Stimulated activated CD4-positive, alpha-beta T cell treated with anti-CD3 and anti-CD28 coated beads, Interleukin-1b, Interleukin-23, amount 100 ng/mL, for 1 hour (primary cell): ENCODE measurements at places on chromosomes 4 and X.

GRCh38 chr4:110211007-110211769 lies 12.8 kb upstream of the ELOVL6 start:
- DNase-seq = no peak

GRCh38 chr4:20395160-20395773 lies 143.6 kb downstream of the SLIT2 start:
- no peak for DNase-seq

GRCh38 chrX:112877771-112878173 lies 37.1 kb upstream of the AMOT start:
- no peak for DNase-seq

- DNase-seq = no peak
These were observed 90.8 kb upstream of the NPFFR2 start for GRCh38 chr4:71941001-71941400.

- no peak for DNase-seq
These were observed 19.9 kb downstream of the SH3BP2 start for GRCh38 chr4:2812612-2813354.

- no peak for DNase-seq
These were observed 18.4 kb downstream of the KLHL34 start for GRCh38 chrX:21639775-21640174.

GRCh38 chrX:15761564-15762191 lies 23.6 kb downstream of the CA5B start:
- no peak for DNase-seq

GRCh38 chrX:63746278-63746677 lies 38.7 kb downstream of the ARHGEF9 start:
- DNase-seq = no peak

DNA sequence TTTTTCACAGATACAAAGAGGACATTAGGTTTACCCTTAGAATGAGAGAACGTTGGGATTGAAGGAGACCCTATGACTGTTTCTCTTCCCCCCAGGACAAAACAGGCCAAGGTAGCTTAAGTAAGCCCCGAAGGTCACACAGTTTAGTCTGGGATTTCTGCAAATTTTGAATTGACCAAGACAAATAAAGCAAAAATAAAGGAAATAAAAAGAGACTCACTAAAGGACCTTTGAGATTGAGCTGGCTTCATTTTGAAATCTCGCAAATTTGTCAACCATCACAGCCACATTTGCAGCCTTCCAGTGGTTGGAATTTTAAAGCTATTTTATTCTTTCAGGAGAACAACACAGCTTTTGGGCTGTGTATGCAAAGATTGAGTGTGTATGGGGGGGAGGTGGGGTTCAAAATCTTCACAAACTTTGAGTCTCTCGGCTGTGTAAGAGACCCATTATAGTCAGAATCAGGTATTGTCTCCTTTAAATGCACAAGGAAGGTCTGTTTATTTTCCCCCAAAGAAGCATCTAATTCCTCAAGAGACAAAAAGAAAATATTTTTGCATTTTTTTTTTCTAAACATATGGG lies 4.2 kb downstream of the TMSB4X start:
- DNase-seq = no peak

DNA sequence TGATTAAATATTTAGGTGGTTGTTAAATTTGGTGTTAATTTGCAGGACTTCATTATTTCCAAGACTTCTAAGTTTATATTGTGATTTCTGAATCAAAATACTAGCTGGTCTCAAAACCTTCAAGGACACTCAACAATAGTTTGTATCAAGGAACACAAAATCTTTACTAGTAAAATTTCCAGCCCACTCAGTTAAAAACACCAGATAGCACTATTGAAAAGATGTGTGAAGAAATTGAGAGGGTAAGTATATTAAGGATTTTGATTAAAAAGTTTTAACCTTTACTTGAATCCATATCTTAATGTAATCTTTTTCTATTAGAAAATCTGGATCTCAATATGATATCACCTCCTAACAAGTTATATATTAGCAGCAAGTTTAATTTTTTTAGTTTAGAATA lies 89.3 kb upstream of the UGT8 start:
- no peak for DNase-seq

DNA sequence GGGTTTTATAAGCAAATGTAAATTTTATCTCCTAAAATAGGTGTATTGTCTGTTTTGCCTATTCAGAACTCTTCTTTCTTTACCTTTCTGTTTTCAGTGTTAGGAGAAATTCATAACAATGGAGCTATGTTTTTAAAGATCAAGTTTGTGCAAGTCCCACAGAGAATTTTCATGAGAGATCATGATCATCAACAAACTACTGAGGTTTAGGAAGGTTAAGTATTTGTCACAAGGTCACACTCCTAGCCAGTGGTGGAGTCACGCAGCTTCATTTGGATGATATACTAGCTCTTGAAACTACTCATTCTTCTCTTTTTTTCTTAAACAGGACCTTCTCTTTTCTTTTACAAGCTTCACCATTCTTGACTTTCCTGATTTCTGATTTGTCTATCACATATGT lies 892.6 kb upstream of the FRG1 start:
- no peak for DNase-seq

GRCh38 chrX:78746496-78746895 lies 1.0 kb upstream of the LPAR4 start:
- no peak for DNase-seq

- DNase-seq = no peak
These were observed 143.2 kb upstream of the DGKK start for GRCh38 chrX:50613846-50614245.

- DNase-seq = no peak
These were observed 32.9 kb upstream of the XK start for GRCh38 chrX:37652589-37653231.

- no peak for DNase-seq
These were observed 141.5 kb upstream of the PABPC4L start for GRCh38 chr4:134343081-134343480.

- DNase-seq = no peak
These were observed 103.6 kb upstream of the ADGRG2 start for GRCh38 chrX:19225909-19226308.

- DNase-seq = no peak
These were observed 455.0 kb downstream of the ZIC3 start for GRCh38 chrX:138020941-138021340.

DNA sequence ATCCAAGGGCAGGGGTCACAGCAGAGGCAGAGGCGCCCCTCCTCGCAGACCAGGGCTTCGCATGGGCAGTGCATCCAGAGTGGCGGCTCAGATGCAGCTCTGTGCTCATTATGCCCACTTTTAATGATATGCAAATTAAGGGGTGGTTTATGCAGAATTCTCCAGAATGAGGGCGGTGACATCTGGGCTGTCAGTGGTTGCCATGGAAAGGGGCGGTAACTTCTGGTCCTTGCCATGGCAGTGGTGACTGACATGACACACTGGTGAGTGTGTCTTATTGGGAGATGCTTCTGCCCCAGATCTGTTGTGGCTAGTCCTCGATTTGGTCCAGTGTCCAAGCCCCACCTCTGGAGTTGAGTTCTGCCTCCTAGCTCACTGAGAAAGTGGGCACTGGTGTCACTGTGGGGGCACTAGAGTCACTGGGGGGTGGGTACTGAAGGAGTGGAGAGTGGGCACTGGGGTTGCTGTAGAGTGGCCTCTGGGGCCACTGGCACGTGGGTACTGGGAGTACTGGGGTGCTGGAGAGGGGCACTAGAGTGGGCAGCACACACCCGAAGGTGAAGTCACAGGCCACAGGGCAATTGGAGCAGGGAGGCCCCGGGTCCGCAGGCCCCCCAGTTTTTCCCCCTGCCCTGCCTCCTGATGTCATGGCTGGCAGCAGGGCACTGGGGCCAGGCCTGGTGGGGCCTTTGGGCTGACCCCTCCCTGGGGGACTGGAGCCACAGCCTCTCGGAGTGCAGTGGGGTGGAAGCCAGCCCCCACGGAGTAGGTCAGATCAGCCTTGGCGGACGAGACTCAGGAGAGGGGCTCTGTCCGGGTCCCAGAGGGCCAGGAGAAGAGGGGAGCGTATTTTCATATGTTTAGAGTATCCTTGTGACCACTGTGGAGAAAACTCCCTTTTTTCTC lies 98.6 kb upstream of the NKX1-1 start:
- DNase-seq = no peak

- no peak for DNase-seq
These were observed 964.7 kb downstream of the RAB28 start for GRCh38 chr4:12519426-12519825.

DNA sequence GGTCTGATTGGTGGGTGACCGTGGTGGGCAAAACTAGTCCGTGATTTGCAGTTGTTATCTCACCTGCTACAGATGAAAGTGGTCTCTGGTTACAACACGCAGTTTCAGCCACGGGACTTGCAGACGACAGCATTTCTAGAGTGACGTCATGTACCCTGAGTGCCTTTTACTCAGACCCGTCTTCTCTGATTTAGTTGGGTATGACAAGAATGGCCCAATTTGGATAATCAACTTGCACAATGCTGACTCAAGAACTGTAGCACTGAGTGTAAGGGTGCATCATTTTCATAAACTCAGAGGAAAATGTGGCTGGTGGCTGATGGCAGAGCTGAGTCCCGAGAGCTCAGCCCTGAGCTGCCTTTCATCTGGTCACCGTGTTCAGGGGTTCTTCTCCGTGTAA lies 281.4 kb upstream of the FRG1 start:
- no peak for DNase-seq

- DNase-seq = no peak
These were observed 27.4 kb upstream of the ARX start for GRCh38 chrX:25043192-25043591.

GRCh38 chr4:6035786-6036185 lies 17.6 kb upstream of the C4orf50 start:
- DNase-seq = no peak

GRCh38 chr4:173490256-173490655 lies 39.8 kb downstream of the HAND2 start:
- no peak for DNase-seq

GRCh38 chrX:46953597-46953996 lies 41.4 kb downstream of the JADE3 start:
- no peak for DNase-seq

DNA sequence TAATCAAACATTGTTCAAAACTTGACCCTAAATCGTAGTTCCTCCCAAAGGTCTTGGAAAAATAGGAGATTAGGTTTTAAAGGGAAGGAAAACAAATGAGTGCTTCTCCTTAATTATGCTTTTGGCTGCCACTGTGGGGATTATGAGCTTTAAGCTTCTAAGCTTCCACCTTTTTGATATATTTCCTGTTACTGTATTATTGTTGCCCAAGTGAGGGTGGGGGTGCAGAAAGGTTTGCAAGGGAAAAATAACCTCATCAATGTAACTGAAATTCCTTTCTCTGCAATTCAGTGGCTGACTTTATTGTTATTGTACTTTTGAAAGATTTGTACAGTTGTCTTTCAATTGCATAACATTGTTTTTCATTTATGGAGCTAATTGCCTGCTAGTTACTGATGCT lies 285.1 kb downstream of the FRMPD4 start:
- DNase-seq = no peak

DNA sequence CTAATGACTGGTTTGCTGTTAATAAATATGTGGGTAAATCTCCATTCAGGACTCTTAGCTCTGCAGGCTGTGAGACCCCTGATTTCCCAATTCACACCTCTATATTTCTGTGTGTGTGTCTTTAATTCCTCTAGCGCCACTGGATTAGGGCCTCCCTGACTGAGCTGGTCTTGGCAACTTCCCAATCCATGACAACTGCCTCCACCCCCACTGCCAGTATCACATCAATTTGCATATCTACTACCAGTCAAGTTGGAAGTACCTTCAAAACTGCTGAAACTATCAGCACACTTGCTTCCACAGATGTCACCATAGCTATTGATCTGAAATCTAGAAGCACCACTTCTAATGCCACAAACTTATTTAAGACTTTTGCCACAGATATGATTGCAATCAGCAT lies 27.6 kb downstream of the OPRPN start:
- DNase-seq = no peak

- DNase-seq = no peak
These were observed 2.9 kb downstream of the HPGDS start for GRCh38 chr4:94339779-94340178.

- DNase-seq = no peak
These were observed 8.4 kb upstream of the SORBS2 start for GRCh38 chr4:185820146-185821028.

GRCh38 chrX:19639056-19639455 lies 123.7 kb upstream of the MAP3K15 start:
- DNase-seq = no peak

GRCh38 chrX:118795528-118796280 lies 27.9 kb upstream of the ZCCHC12 start:
- no peak for DNase-seq

DNA sequence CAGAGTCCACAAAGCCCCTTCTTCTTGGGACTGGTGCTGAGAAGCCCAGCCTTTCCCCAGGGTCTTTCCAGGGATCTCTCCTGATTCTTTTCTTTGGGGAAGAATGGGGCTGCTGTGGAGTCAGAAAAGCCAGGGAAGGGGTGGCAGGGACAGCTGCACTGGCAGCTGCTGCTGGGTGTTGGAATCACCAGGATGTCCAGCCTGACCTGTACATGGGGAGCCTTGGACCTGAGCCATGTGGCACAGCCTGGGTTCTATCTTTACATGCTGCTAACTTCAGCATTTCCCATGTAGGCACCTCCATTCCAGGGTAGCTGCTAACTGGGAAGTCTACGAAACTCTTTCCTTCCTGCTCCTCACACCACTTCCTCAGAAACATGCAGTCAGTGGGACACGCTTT lies 36.0 kb downstream of the MED28 start:
- DNase-seq = no peak

DNA sequence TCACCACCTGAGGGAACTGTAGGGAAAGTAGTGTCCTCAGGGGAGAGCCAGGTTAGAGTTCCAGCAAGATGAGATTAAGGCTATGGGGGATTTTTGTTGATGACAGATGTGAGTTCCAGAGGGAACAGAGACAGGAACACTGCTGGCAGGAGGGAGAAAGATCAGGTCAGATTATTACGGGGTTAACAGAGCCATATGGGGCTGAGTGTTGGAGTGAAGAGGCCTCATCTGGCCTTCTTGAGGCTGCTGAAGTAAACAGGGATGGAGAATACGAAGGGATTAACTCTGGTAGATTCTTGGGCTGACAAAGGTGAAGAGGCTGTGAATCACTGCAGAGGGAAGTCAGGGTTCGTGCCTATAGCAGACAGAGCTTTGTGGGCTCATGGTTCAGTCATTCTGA lies 47.9 kb upstream of the POU4F2 start:
- DNase-seq = no peak

DNA sequence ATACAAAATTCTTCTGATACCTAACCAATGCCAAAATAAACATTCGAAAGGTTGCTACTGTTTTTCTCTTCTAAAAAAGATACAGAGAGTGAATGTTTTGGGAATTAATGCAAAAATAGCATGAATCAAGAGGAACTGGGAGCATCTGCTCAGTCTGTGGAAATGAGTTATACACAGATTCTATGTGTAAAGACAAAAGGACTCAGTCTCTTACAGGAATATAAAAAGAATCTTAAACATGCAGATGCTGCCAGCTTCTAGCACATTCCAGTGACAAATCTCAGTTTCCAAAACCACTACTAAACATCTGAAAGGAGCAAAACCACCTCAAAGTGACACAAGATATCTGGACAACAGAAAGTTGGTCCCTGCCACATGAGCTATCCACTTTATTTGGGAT lies 55.0 kb downstream of the PAPSS1 start:
- DNase-seq = no peak

DNA sequence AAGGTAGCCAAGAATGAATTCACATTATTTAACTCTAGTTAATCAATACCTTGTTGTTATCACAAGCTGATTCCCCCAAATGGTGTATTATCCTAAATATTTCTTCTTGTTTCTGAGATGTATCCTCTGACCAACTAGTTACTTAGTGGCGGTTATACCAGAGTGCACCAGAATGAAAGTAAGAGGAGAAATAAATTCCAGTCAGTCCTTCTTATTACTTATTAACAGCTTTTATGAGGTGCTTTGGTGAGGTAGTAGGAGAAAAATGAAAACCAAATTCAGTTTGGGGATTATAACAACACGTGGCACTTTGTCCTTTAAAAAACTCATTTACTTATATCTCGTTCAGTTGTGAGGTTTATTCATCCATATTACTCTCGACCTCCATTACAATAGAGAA lies 101.9 kb downstream of the AMMECR1 start:
- DNase-seq = no peak
